ENCODE measurements at places on chromosomes 1 and 21.
A peak's percentile ranks its signal among the peaks of the same experiment; 100 is the strongest.

GRCh38 chr21:45876381-45877170 lies 105.0 kb upstream of the COL6A1 start:
- peak; percentile 73 for DNase-seq

GRCh38 chr1:47532921-47533792 lies 95.3 kb downstream of the FOXD2 start:
- DNase-seq = peak; percentile 86

- no peak for DNase-seq
Measured at GRCh38 chr1:59674595-59674994, 140.2 kb upstream of the HOOK1 start.

GRCh38 chr1:2591581-2592261 lies 5.1 kb downstream of the PRXL2B start:
- DNase-seq = peak; percentile 12

GRCh38 chr1:27648602-27649305 lies 13.8 kb upstream of the FGR start:
- no peak for DNase-seq

GRCh38 chr21:36929622-36930021 lies 36.8 kb downstream of the HLCS start:
- no peak for DNase-seq

- DNase-seq = no peak
Measured at GRCh38 chr1:57796616-57797015, 372.8 kb upstream of the DAB1 start.

DNA sequence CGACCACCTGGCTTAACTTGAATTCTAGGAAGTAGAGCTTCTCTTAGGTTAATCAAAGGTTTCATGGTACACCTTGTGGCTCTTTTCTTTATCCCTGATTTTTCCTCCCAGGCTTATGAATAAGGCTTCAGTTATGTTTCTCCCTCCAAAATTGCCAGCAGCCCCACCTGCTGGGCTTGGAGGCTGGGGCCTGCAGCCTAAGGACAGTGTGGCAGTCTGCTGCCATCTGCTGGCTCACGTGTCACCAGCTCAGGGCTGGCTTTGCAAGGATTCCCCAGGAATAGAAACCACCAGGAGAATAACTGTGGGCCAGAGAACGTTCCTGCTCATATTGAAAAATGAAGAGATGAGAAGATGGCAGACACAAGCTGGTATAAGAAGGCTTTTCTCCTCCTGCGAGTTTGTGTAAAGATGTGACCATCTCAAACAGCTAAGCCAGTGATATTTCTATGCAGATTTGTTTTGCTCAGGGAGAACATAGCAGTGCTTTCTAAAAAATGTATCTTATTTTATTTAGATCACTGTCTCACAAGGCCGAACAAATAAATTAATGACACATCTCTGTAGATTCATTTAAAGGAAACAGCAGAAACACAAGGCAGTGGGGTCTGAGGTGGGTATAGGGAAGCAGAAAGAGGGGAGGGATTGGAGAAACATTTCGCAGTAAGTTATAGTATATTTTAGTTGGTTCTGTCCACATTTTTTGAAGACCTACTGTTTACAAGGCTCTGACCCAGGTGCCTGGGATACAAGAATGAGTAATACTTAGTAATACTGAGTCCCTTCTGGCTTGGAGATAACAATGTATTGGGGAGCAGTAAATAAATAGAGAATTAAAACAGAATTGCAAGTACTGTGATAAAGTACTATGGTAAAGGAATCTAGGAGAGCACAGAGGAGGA lies 291.1 kb upstream of the SGIP1 start:
- DNase-seq = peak; percentile 90

DNA sequence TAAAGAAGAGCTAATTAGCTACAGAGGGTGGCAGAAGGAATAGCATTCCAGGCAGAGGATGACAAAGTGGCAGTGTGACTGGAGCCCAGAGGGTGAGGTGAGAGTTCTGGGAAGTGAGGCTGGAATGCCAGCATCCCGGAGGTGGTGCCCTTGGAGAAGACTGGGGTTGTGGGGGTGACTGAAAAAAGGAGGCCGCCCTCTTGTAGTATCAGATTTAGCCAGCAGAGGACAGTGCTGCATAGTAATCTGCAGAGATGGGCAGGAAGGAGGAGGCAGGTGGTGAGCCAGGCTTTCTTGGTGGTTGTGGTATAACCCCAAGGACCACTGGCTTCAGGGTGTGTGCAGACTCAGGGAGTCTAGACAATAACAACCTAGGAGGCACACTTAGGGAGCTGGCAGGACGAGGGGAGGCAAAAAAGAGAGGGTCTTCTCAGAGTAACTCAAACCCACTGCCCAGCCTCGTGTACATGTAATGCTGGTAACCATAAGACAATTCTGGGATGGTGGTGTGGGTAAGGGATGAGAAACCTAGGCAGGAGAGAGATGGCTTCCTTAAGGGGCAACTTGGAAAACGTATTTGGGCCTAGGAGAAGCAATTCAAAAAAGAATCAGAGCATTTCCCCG lies 30.5 kb downstream of the MROH7 start:
- peak; percentile 33 for DNase-seq

DNA sequence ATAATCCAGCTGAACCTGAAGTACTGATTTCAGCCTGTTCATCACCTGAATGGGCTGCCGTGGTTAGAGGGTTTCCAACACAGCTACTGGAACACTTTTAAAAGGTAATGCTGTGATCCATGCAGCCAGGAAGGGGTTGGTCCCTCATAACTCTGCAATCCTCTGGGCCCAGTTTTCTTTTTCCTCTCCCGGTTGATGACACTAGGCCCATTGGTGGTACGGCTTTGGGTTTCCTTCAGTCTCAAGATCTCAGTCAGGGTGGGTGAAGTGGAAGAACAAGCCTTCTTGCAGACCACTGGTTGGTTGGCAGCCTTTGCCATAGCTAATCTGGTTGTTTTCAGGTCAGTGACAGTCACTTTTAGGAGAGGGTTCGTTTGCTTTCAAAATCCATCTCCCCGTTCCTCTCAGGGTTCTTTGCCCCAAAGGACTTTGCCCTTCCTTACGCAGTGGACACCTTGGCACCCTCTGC lies 502 bp upstream of the SLC35A3 start:
- DNase-seq = no peak

DNA sequence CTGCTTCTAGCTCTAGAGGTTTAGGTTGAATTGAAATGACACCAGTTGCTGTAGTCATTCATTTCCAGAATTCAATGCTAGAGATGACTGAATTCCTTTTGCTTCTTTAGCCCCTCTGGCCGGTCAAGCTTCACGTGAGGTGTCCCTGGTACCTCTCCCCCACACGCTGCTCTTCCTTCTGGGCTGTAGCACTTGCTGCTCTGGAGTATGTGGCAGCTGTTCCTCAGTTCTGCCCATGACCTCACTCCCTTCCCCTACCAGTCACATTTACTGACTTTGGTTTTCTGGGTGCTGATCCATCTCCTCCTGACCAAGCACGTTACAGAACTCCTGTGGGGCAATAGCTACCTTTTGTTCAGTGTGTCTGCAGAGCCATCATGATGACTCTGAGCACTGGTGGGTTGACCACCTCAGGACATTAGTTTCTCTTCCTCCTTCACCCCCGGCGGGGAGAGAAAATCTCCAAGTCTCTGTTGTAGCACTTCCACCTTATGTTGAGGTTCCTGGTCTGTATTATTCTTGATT lies 128.1 kb downstream of the HHAT start:
- DNase-seq = no peak

DNA sequence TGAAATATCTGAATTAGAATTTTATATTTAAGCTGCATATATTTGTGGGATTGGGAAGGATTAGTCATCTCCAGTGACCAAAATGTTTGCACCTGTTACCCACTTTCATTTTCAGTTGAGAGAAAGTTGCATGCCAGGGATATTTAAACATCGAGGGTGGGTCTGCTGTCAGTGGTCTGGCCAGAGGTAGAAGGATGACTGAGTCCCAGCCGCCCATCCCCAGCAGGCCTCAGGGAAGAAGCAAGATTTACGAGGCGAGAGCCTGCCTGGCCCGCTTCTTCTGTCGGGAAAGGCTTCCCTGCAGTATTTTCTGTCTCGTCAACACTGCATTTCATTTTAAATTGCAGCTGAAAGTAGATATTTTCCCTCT lies 1.4 kb upstream of the MAN1C1 start:
- no peak for DNase-seq

GRCh38 chr1:2019172-2019543 lies at the start of gene GABRD:
Gene GABRD, plus strand, starts transcription at chr1:2019345. Its CDS starts 79 bp downstream, at chr1:2019424.
- no peak for DNase-seq

GRCh38 chr1:14282707-14283106 lies 315.8 kb upstream of the KAZN start:
- DNase-seq = no peak

- no peak for DNase-seq
Measured at GRCh38 chr1:235990330-235990795, 74.5 kb downstream of the NID1 start.

DNA sequence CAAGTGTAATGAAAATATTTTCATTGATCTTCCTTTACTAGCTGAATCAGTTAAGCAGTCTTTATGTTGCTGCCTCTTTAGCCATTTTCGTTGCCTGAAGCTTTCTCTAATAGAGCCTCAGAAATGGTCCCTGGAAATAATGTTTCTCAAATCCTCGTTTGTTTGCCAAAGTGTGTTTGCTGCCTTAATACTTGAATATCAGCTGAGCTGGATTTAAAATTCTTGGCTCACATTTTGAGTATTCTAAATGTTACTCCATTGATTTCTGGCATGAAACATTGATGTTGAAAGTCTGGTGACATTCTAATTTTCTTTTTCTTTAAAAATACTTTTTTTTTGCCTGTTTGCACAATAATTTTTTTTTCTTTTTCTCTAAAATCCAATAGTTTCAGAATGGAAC lies 84.6 kb upstream of the SERBP1 start:
- no peak for DNase-seq

DNA sequence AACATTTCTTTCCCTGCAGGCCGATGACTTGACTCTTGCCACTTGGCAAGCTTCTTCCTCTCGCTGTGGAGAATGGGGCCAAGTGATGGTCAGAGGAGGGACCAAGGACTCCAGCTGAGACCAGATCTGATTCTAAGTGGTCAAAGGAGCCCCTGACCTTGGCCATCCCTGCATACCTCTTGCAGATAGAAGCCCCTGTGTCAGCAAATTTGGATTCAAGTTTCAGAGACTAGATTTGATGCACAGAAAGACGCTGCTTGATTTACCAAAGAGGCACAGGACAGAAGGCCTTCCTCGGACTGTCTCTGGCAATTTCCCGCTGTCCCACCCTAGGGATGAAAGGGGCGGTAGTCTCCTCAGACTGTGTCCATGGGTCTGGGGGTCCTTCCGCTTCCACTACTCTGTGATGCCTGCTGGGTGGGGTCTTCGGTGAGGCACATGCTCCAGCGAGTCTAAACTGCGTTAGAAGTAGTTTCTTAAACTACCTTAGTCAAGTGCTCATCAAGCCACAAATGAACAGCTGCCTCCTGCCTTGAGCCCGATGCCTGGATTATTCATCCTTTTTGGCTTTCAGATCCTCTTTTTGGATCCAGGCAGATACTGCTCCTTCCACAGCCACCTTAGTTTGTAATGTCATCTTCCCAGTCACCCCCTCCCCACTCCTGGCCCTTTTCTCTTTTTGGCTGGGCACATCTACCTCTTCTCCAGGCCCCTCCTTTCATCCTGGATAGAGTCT lies 31.8 kb upstream of the RBM15 start:
- DNase-seq = no peak

DNA sequence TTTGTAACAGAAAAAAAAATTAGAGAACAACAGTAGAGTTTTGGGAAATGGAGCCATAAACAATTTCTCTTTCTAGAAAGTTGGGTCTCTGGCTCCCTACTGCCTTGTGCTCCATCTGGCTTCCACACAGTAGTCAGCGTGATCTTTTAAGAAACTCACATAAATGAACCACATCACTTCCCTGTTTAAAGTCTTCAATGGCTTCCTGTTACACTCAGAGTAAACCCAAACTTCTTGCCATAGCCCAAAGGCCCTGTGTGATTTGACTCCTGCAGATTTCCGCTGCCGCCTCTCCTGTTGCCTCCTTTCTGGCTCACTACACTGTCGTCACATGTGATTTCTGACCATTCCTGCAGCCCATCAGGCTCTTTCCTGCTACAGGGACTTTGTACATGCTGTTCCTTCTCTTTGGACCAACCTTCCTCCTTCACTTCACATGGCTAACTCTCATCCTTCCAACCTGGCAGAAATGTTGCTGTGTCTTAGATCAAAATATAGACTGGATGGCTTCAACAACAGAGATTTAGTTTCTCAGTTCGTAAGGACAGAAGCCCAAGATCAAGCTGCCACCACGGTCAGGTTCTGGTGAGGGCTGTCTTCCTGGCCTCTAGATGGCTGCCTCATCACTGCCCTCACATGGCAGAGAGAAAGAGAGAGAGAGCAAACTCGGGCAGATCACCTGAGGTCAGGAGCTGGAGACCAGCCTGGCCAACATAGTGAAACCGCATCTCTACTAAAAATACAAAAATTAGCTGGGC lies 34.0 kb downstream of the OPRD1 start:
- DNase-seq = no peak

GRCh38 chr1:205963352-205964155 lies 20.3 kb upstream of the SLC26A9 start:
- no peak for DNase-seq

- no peak for DNase-seq
Measured at GRCh38 chr1:229756666-229757065, 130.6 kb downstream of the URB2 start.

GRCh38 chr1:7298749-7299151 lies 472.3 kb upstream of the VAMP3 start:
- no peak for DNase-seq

DNA sequence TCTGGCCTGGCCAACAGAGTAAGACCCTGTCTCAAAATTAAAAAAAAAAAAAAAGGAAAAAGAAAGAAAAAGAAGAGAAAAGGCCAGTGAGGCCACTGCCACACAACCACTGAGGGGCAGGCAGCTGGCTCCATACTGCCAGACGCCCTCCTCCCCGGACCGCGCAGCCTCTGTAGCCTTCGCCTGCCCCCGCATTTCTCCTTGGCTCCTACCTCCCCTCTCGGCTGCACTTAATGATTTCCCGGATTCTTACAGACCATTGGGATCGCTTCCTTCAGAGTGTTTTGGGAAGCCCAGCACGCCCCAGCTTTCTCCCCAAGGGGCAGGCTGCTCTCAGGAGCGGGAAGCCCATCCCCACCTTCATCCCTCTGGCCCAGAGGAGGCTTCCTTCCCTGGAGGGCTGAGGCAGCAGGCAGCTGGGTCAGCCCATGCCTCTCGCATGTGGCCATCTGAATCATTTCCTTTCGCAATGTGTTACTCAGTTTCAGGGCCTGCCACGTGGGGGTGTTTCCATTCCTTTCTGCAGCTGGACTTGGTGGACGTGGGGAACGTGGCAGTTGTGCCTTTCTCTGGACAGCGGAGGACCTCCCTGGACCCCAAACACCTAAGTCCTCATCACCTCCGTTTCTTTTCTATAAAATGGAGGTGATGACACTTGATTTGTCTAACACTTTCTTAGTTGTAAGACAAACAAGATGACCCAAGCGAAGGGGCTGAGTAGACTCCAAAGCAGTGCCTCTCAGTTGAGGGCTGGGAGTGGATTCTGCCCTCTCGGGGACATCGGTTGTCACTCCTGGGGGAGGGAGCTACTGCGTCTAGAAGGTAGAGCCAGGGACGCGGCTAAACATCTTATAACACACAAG lies 2.3 kb downstream of the SLC2A5 start:
- DNase-seq = peak; percentile 48

- no peak for DNase-seq
Measured at GRCh38 chr1:161096015-161096414, 2.1 kb upstream of the KLHDC9 start.

- no peak for DNase-seq
Measured at GRCh38 chr1:212560933-212561460, 47.6 kb upstream of the ATF3 start.

GRCh38 chr21:27820342-27820741 lies 853.5 kb upstream of the ADAMTS5 start:
- no peak for DNase-seq
